ENCODE measurements at places on chromosomes 5 and 9. TPM values are rescaled to one million over a fixed set of nuclear protein-coding genes. Genes with fewer than 3 reads are reported as not detected.

- no peaks in the 10 kb centered on the region for H3K4me1 ChIP-seq
- no peaks in the 10 kb centered on the region for H3K27me3 ChIP-seq
- no peak overlapping the region for H3K27ac ChIP-seq
- peaks cover 5% of the 10 kb centered on the region for H3K36me3 ChIP-seq
- H3K4me3 ChIP-seq, result no peak overlapping the region
Measured at GRCh38 chr9:111752455-111752854, 42.3 kb downstream of the SHOC1 start.

DNA sequence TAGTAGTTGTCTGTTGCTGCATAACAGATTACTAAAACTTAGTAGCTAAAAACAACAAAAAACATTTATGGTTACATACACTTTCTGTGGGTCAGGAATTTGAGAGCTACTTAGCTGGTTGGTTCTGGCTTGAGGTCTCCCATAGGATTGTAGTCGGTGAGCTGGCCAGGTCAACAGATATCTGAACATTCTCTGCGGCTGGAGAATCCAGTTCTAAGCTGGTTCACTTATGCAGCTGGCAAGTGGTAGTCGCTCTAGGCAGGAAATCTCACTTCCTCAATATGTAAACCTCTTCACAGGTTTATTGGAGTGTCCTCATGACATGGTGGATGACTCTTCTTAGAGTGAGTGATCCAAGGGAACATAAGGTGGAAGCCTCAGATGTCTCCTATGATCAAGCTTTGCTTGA lies 65.7 kb upstream of the TNFAIP8 start:
- peak overlapping the region; percentile 56 for H3K4me3 ChIP-seq
- peak overlapping the region; percentile 80 for H3K27ac ChIP-seq
- no peak for DNase-seq

The SHISAL2B gene
- total RNA-seq, result not detected

The LCN2 gene
- total RNA-seq, result not detected

DNA sequence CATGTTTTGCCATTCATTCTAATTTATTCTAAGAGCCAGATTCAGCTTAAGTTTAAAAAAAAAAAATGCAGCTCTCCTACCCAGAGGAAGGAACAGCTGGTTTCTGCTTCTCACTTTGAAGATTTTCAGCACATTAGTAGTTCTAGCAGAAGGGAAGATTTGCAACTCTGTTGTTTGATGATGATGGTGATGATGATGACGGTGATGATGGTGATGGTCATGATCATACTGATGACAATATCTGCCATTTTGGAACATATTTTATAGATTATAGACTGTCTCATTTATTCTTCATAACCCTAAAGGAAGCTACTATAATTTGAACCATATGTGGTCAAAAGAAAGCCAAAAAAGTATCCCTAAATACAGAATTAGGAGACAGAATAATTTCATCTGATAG lies 7.9 kb upstream of the MED10 start:
- no peak for DNase-seq
- peaks cover 18% of the 10 kb centered on the region for H3K27me3 ChIP-seq
- no peaks in the 10 kb centered on the region for H3K4me1 ChIP-seq
- no peak overlapping the region for H3K27ac ChIP-seq

DNA sequence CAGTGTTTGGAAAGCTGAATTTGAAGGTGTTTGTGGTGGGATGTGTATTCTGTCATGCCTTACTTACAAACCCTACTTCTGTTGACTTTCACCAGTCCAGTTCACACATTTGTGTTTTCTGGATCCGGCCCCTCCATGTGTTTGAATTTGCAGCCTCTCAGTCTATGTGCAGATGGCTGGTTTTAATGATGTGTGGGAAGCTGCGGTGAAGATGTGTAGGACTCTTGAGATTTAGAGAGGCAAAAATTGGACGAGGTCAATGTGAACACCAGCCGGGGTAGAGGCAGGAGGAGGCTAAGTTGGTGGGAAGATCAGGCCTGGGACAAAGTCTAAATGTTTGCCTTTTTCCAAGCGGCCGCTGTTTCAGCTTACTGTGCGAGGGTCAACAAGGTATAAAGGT lies 115.4 kb upstream of the KLF9 start:
- H3K4me1 ChIP-seq, result peaks cover 13% of the 10 kb centered on the region
- no peak overlapping the region for H3K27ac ChIP-seq
- DNase-seq, result no peak
- H3K4me3 ChIP-seq, result no peak overlapping the region
- H3K36me3 ChIP-seq, result peaks cover 9% of the 10 kb centered on the region

- peak overlapping the region; percentile 48 for H3K27ac ChIP-seq
- no peaks in the 10 kb centered on the region for H3K27me3 ChIP-seq
Measured at GRCh38 chr5:177132136-177133095, 1.2 kb upstream of the NSD1 start.

DNA sequence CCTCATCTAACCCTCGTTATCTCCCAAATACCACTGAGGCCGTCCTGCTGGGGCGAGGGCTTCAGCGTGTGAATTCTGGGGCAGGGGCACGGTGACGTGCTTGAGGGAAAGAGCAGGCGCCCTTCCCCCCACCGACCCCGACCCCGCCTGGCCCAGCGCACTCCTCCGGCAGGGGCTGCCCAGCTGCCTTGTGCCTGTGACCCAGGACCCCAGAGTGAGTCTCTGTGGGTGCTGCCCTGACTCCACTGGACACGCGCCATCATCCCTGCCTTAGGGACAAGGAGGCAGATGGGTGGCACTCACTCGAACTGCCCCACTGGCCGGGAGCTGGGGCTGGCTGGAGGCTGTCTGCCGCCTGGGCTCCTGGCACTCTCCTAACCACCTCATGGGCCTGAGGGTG lies 136.2 kb upstream of the LPCAT1 start:
- no peak overlapping the region for H3K4me3 ChIP-seq
- H3K27me3 ChIP-seq, result peaks cover 17% of the 10 kb centered on the region
- H3K4me1 ChIP-seq, result no peaks in the 10 kb centered on the region
- no peaks in the 10 kb centered on the region for H3K36me3 ChIP-seq
- DNase-seq, result no peak

DNA sequence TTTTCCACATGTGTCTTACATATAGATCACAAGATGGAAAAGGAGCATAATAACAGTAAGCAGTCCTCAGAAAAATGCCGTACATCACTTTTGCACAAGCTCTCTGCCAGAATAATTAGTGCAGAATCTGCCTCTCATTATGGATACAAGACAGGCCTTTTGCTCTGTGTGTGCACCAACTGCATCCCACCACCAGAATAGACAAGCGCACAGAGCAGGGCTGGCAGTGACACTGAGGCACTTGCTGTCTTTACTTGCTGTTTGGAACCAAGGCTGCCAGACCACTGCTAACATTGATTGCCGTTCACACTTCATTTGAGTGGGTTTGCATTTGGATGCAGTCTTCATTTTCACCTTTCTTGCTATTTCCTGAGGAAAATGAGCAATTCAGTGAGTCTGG lies 741.3 kb downstream of the TLE1 start:
- H3K27me3 ChIP-seq, result no peaks in the 10 kb centered on the region
- no peaks in the 10 kb centered on the region for H3K36me3 ChIP-seq
- no peak for DNase-seq
- no peak overlapping the region for H3K4me3 ChIP-seq
- no peaks in the 10 kb centered on the region for H3K4me1 ChIP-seq

DNA sequence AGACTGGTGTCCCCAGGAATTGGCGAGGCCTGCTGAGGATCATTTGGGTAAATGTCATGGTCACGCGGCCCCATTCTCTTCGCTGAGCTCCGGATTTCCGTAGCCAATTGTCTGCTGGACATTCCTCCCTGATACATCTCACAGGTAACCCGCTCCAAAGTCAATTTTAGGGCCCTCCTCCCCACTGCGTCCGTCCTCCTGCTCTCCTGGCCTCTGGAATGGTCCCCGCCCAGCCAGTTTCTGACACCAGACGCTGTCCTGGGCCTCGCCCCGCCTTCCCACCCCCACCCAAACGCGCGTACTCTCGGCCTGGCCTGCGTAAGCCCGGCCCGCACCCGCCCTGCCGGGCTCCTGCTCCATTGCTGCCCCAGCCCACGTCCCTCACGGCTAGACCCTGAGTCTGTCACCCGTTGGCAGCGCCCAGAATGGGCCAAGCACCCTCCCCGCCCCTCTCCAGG lies 202.0 kb downstream of the AUH start:
- peak overlapping the region; percentile 74 for H3K27ac ChIP-seq
- peaks cover 71% of the 10 kb centered on the region for H3K36me3 ChIP-seq
- H3K4me3 ChIP-seq, result peak overlapping the region; percentile 74
- no peak for DNase-seq
- peaks cover 91% of the 10 kb centered on the region for H3K4me1 ChIP-seq

- H3K4me3 ChIP-seq, result no peak overlapping the region
- H3K27ac ChIP-seq, result no peak overlapping the region
- no peak for DNase-seq
- peaks cover 16% of the 10 kb centered on the region for H3K36me3 ChIP-seq
- H3K27me3 ChIP-seq, result no peaks in the 10 kb centered on the region
Measured at GRCh38 chr5:131195696-131196095, 25.0 kb downstream of the LYRM7 start.

The TTC39B gene
- 29.6 TPM for total RNA-seq

- peaks cover 3% of the 10 kb centered on the region for H3K36me3 ChIP-seq
- H3K27ac ChIP-seq, result no peak overlapping the region
- no peak overlapping the region for H3K4me3 ChIP-seq
- no peak for DNase-seq
Measured at GRCh38 chr9:124260769-124261603, 3.2 kb downstream of the NEK6 start.

- peaks cover 4% of the 10 kb centered on the region for H3K36me3 ChIP-seq
Measured at GRCh38 chr5:52759331-52759730, 28.4 kb upstream of the ITGA1 start.

GRCh38 chr5:179287071-179287470 lies 58.2 kb downstream of the ADAMTS2 start:
- no peaks in the 10 kb centered on the region for H3K27me3 ChIP-seq
- no peak overlapping the region for H3K27ac ChIP-seq
- H3K36me3 ChIP-seq, result no peaks in the 10 kb centered on the region

Data from activated CD4-positive, alpha-beta memory T cell treated with anti-CD3 and anti-CD28 coated beads, Interleukin-2, amount 10 ng/mL, durations not matched to agents 7 days and 5 days (primary cell).